ENCODE measurements at places on chromosomes 7 and 10.

GRCh38 chr10:110837418-110838171, 34.1 kb upstream of the PDCD4 start:
- DNase-seq = no peak

- no peak for DNase-seq
Measured at GRCh38 chr10:77455561-77455960, 182.0 kb downstream of the KCNMA1 start.

DNA sequence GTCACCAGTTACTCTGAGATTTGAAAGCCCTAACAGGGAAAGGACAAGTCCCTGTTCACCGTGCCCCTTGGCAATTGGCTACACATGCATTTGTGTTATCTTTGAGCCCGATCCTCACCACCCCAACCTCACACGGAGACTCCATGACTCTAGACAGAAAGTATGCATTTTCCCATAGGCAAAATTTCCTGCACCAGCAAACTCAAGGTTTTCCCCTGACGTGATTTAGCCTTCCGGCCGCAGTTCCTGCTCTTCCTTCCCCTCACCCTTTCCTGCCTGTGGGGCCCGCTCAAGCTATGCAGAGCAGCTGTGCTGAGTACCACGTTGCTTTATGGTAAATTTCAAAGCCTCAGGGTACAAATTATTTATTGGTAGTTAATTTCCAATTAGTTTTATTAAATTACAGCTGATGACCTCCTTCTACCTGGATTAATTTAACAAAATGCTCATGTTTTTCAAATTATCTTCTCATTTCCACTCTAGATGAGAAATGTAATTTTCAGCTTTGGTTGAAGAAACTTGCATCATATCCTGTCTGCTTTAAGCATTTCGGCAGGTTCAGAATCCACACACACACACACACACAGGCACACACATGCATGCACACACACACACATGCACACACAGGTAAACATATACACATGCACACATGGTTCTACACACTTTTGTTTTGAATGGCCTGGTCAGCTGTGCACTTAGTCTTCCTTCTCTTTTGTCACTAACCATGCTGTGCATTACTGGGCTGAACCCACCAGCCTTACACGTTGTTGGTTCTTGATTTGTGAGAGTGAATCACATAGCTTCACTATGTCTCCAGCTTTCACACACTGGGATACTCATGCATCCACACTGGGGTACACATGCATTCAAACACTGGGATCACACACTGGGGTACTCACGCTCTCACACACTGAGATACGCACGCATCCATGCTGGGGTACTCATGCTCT, 283.1 kb upstream of the PITRM1 start:
- no peak for DNase-seq

DNA sequence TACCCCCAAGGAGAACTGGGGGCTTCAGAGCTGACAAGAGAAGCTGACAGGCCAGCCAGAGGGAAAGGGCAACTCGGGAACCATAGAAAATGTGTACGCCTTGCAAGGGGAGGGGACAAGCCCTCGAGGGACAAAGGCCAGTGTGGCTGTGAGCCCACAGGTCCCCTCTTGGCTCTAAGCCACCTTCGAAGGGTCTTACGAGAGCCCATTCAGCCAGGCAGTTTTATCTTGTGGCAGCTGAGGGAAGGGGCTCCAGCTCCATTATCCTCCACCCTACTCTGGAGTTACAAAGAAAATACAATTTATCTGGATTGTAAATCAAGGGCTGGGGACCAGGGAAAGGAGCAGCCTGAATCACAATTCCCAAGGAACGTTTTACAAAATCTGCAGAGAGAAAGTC, 159.5 kb upstream of the ZMIZ1 start:
- no peak for DNase-seq

DNA sequence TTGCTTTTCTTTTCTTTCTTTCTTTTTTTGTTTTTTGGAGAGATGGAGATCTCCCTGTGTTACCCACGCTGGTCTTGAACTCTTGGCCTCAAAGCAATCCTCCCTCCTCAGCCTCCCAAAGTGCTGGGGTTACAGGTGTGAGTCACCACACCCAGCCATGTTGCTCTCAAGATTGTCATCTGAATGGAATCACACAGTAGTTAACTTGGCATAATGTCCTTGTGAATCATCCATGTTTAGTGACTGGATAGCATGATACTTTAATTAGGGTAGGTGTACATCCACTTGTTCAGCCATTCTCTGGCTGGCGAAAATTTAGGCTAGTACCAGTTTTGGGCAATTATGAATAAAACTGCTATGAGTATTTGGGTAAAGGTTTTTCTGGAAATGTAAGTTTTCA, 15.4 kb upstream of the GRB10 start:
- no peak for DNase-seq

DNA sequence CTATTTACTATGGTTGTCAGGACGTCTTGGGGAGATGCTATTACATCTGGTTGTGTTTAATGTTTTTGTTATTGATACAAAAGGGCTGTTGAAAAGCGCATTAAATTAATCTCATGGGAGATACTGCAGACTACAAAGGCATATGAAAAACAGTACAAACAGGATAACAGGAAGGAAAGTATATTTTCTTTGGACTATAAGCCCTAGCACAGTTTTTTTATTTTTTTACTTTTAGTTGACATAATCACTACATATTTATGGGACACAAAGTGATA, 341.3 kb downstream of the ARL4A start:
- no peak for DNase-seq

DNA sequence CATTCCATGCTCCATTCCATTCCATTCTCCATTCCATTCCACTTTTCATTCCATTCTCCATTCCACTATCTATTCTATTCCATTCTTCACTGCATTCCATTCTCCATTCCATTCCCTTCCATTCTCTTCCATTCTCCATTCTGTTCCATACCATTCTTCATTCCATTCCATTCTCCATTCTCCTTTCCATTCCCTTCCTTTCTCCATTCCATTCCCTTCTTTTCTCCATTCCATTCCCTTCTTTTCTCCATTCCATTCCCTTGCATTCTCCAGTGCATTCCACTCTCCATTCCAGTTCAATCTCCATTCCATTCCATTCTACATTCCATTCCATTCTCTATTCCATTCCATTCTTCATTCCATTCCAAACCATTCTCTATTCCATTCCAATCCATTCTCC, 80.3 kb downstream of the NSUN6 start:
- DNase-seq = no peak

GRCh38 chr7:68247571-68247970, 1250.9 kb downstream of the TYW1 start:
- DNase-seq = no peak
